AG04449 (cell line): ENCODE measurements at places on chromosomes 11 and 22.

DNA sequence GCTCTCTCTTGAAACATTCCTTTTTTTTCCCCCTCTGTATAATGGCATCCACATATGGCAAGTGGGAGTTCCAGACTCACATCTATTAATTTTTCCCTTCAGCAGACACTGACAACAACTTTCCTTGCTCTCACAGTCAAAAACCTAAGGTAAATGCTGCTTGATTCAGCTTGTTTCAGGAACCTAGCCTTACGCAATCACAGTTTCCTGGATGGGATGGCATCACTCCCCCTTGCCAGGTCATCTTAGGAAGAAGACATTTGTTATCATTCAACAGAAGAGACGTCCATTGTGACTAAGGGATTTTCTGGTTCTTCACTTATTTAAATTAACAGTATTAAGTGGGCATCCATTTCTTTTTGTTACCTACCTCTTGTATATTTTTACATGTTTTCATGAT, 112.0 kb upstream of the PDGFD start:
- no peak for DNase-seq

- DNase-seq, result no peak
These were observed 123.8 kb downstream of the TEAD1 start for GRCh38 chr11:12797996-12798395.

- DNase-seq, result no peak
These were observed 11.3 kb downstream of the IZUMO1R start for GRCh38 chr11:94315664-94316063.

DNA sequence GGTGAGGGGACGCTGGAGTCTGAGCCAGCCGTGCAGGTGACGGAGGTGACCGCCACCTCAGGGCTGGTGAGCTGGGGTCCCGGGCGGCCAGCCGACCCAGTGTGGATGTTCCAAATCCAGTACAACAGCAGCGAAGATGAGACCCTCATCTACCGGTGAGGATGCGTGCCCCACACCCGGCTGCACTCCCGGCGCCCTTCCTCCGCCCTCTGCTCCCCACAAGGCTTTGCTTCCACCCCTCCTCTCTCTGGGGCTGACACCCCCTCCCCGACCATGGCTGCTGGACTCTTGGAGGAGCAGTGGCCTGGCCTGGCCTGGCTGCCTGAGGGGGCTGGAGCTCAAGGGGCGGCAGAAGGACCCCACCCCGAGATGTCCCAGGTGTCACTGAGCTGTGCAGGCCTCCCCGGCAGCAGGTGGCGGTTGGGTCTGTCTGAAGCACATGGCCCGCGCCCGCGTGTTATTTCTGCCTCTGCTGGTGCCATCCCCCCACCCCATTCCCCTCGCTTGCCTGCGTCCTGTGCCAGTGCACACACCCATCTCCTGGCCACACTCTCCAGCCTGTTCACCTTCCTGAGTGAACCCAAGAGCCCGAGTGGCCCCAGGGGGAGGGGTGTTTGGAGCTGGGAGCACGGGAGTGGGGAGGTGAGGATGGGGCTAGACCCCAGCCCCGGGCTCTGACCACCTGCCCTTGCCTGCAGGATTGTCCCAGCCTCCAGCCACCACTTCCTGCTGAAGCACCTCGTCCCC, 2.2 kb downstream of the LRFN4 start:
- no peak for DNase-seq

- DNase-seq, result no peak
These were observed 148.0 kb upstream of the B3GAT1 start for GRCh38 chr11:134560066-134560465.

DNA sequence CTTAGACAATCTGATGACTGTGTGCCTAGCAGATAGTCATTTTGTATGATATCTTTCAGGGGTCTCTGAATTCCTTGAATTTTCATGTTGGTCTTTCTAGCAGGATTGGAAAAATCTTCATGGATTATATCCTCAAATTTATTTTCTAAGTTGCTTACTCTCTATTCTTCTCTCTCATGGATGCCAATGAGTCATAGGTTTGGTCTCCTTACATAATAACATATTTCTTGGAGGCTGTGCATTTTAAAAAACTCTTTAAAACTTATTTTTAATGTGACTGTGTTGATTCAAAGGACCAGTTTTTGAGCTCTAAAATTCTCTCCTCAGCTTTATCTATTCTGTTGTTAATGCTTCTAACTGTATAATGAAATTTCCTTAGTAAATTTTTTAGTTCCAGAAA, 198.7 kb downstream of the AASDHPPT start:
- DNase-seq, result no peak

- DNase-seq, result peak; percentile 52
These were observed 80.5 kb upstream of the GDPD4 start for GRCh38 chr11:77381729-77382665.

DNA sequence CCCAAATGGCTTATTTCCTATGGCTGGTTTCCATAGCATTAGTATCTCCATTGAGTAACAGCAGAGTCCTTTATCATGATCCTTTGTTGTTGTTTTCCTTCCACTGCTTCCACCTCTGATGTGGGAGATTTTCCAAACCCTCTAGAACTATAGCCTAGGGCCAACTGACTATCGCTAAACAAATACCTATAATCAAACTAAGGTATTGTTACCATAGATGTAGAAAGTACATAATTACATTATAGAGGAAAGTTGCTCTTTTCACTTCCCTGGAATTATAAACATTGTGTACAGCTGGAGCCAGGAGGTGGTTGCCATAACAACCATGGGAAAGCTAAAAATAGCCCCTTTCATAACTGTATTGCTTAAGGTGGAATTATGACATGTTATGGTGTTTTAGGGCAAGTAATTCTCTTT, 47.0 kb upstream of the ALKBH3 start:
- DNase-seq, result peak; percentile 26

- DNase-seq, result no peak
These were observed 2.4 kb upstream of the PPFIBP2 start for GRCh38 chr11:7511401-7511800.

DNA sequence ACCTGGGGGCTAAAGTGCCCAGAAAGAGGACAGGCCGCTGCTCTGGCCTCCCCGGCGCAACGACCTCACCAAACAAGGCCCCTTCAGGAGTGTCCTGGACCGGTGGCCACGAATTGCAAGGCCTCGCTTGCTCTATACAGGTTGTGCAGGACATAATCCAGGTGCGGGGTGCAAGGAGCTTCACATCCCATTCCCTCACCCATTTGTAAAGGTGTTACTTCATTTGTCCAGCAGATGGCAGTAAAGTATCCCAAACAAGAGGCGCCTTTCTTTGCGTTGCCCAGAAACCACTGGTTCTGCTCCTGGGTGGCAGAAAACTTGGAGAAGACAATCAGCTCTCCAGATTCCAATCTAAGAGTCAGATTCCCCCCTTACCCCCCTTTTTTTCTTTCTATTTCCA, 35.9 kb upstream of the PRDM11 start:
- DNase-seq, result no peak

DNA sequence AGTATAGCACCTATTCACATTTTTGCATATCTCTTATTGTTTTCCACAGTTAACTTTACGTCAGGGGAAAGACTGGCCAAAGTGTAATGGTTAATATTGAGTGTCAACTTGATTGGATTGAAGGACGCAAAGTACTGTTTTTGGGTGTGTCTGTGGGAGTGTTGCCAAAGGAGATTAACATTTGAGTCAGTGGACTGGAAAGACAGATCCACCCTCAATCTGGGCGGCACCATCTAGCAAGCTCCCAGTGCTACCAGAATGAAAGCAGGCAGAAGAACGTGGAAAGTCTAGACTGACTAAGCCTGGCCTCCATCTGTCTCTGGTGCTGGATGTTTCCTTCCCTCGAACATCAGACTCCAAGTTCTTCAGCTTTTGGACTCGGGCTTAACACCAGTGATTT, 1900.7 kb upstream of the RAG2 start:
- DNase-seq, result no peak

DNA sequence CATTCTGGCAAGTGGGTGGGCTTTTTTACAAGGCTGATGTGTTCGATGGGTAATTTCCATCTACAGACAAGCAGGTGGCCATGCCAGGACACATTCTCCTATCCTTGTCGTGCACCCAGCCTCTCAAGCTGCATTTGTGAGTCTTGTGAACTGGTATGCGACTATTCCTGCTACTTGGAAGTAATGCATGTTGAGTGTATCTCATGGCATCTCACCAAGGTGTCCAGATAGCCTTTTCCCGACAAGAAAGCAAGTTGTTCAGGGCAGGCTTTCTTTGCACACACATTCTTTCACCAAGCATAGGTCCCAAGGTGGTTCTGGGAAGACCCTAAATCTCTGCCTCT, 18.8 kb upstream of the SYT13 start:
- DNase-seq, result no peak

DNA sequence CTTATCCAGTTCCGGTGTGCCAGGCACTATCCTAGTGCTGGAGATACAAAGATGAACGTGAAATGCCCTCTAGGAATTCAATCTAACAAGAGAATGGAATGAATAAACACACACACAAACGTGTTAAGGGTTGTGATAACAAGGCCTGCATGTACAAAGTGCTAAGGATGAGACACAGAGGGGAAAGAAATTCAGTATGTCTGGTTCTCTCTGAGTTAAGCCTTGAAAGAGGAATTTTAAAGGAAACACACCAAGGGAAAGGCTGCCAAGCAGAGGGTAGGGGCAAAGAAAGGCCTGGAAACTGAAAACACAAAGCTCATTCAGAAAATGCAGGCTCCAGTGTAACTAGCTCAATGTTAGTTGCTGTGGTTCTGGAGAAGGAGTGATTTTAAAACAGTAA, 4.2 kb downstream of the CHKA start:
- DNase-seq, result no peak

- no peak for DNase-seq
These were observed 90.0 kb downstream of the CCDC81 start for GRCh38 chr11:86464509-86465221.

DNA sequence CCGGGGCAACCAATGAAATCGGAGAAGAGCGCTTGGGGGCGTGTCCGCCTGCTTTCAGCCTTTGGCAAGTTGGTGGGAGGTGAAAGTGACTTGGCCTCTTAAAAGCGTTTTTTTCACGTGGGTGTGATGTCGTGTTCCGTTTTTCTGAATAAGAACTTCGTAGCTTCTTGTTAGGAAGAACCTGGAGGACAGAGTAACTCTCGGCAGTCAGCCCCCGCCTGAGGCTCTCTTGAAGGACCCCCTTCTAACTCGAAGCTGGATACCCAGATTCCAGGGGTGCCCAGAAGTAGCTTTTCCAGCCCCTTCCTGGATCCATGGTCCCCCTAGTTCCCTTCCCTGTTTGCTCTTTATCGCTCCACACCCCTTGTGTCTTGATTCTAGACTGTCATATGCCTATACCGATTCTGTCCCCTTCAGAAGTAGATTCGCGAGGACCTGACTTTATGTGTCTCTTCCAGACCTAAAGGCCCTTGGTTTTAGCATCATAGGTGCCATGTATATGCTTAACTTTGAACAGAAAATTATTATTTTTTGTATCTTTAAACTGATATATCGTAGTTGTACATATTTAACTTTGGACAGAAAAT, 915 bp upstream of the OSBP start:
- DNase-seq, result no peak

- DNase-seq, result no peak
These were observed 70.5 kb upstream of the WNT11 start for GRCh38 chr11:76276781-76277155.

- no peak for DNase-seq
These were observed 309.9 kb downstream of the GUCY1A2 start for GRCh38 chr11:106708348-106708747.

- DNase-seq, result no peak
These were observed 38.0 kb upstream of the ETS1 start for GRCh38 chr11:128625326-128625725.

DNA sequence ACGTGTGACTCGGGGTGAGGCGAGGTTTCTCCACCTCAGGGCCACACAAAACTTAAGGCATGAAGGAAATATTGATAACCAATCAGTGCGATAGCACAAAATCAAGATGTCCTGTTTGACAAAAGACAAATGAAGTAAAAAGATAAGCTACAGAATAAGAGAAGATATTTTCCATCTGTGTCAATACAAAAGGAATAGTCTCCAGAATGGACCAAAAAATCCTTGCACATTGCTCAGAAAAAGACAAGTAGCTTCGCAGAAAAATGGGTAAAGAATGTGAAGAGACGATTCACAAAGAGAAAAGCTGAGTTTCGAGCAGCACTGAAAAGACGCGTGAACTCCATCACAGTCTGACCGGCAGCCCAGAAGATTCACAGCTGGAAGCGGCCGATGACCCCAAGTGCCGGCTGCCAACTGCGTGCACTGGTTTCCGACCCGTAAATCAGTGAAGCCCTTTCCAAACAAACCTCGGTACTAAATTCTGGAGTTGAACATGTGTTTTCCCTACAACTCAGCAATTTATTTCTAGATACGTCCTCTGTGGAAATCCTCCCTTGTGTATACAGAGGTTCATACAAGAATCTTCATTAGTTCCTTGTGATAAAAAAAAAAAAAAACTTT, 308.4 kb downstream of the BRD1 start:
- DNase-seq, result no peak

DNA sequence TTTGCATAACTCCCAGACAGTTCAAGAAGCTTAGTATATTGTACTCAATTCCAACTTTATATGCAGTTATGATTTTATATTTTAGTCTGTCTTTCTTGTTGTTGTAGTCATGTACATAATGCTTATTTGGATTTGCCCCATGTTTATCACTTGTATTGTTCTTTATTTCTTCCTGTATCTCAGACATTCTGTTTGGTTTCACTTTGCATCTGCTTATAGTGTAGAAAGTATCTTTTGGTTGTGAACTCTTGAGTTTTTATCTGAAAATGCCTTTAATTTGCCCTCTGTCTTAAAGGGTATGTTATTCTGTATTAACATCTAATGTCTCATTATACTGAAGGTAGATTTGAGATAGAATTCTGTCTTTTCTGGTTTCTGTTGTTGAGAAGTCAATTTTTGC, 275.4 kb downstream of the DYNC2H1 start:
- DNase-seq, result no peak

- DNase-seq, result no peak
These were observed 21.3 kb upstream of the PATZ1 start for GRCh38 chr22:31367426-31367825.

DNA sequence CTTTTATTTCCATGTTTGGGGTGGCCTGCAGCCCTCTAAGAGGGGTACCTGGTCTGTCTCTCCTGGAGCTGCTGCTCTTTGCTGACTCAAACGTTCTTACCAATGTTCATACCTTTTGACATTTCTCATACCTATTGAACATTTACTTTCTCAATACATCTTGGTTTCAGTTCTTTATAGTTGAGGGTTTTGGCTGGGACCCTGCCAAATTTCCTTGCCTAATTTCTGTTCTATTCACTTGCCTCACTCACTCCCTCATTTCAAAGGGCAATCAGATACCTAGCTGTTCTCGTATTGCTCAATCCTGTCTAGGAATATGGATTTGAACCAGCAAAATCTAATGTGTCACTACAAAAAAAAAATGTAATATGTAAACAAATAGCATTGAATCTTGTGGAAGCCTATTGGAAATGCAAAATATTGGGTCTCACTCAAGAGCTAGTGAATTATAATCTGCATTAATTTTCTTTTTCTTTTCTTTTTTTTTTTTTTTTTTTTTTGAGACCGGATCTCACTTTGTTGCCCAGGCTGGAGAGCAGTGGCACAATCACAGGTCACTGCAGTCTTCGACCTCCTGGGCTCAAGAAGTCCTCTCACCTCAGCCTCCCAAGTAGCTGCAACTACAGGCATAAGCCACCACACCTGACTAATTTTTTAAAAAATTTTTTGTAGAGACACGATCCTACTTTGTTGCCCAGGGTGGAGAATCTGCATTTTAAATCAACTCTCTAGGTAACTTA, 7.5 kb downstream of the OR6M1 start:
- no peak for DNase-seq
